ENCODE measurements at places on chromosomes 4 and X.

DNA sequence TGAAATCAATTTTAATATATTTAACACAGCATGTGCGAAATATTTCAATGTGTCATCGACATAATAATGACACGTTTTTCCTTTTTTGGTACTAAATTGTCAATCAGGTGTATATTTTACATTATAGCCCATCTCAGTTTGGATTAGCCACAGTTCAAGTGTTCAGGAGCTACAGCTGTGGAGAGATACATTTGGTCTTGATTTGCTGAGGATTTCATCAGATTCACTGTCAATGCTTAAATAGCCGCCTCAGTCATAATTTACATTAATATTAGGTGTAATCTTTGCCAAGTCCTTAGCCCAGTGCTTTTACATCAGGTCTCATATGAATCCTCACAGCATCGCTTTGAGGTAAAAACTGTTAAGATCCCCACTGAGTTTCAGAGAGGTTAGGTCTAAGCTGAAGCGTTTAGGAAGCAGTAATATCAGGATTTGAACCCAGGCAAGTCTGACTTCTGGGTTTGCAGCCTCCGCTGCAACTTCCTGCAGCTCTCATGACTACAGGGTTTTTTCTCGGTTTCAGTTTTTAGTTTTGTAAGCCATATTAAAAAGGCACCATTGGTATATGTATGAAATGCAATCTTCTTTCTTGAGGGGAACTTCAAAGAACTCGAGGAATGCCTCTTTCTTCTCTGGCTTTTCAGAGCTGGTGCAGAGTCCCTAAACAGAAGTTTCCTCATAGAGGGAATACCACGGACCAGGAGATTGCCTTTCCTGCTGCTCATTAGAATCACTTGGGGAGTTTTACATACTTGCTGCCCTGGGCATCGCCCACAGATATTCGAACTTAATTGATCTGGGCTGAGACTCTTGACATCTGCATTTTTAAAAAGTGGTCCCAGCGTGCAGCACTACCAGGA, 6.4 kb downstream of the MTM1 start:
- peak; percentile 17 for DNase-seq

DNA sequence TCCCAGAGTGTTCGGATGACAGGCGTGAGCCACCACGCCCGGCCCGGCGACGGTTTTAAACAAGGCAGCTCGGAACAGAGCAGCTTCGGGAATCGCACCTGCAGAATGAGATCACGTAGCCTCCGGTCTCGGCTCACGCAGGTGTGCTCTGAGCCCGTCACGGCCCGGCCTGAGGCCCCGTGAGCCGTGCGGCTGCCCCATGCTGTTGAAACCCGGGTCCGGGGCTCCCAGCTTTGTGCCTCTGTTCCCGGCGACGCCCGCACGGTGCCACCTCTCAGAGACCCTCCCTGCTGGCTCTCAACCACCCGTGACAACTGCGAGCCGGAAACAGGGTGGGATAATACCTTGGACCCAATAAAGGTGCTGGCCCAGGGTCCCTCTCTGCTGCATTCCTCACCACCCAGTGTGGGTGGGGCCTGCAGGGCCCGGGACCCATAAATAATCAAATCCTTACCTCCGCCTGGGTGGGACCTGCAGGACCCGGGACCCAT, 13.4 kb upstream of the PLCXD1 start:
- DNase-seq: no peak

- DNase-seq: no peak
Observed at GRCh38 chr4:186878203-186878776, 154.6 kb upstream of the FAT1 start.

DNA sequence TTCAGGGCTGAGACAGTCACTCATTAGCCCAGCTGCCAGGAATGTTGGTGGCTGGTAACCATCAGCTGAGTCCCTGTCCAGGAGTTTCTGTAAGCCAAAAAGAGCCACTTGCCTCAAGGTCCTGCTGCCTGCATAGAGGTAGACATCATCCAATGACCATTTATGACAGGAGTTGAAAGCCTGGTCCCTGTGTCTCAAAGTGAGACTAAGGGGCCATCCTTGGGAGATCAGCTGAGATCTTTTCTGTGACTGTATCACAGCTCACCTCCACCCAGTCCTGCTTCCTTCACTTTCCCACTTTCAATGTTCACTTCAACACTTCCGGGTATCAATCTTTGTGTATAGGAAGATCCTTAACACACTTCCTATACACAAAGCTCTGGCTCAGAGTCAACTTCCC, 28.4 kb upstream of the MAOA start:
- no peak for DNase-seq

- no peak for DNase-seq
Observed at GRCh38 chr4:77121736-77122240, 35.2 kb upstream of the CCNG2 start.

DNA sequence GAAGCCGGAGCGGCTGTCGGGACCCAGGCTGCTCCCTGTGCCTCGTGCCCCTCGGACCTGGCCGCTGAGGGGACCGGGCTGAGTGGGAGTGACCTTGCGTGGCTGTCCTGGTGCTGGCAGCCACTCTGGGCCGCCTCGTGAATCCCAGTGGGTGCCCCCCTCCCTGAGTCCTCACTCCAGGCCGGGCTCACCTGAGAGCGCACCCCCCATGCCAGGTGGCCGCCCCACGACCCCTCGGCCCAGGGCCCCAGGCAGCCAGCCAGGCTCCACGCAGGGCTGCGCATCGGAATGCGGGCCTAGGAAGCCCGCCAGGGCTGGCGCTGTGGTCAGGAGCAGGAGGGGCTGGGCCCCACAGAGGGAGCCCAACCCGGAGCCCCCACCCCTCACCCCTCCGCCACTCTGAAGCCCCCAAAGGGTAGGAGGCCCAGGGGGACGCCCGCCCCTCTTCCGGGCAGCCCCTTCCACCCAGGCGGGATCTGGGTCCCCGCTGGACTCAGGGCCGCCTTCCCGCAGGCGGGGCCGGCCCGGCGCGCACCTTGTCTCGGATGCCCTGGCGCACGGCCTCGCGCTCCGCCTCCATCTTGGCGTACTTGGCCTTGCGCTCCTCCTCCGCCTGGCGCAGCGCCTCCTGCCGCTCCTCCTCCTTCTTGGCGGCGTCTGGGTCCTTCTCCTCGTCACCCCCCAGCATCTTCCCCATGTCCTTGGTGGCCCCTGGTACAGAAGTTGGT, 33.9 kb downstream of the CPLX1 start:
- peak; percentile 50 for DNase-seq

GRCh38 chrX:3076416-3076991, 35.2 kb downstream of the ARSF start:
- no peak for DNase-seq

- DNase-seq: no peak
Observed at GRCh38 chr4:61805979-61806378, 605.9 kb downstream of the ADGRL3 start.

DNA sequence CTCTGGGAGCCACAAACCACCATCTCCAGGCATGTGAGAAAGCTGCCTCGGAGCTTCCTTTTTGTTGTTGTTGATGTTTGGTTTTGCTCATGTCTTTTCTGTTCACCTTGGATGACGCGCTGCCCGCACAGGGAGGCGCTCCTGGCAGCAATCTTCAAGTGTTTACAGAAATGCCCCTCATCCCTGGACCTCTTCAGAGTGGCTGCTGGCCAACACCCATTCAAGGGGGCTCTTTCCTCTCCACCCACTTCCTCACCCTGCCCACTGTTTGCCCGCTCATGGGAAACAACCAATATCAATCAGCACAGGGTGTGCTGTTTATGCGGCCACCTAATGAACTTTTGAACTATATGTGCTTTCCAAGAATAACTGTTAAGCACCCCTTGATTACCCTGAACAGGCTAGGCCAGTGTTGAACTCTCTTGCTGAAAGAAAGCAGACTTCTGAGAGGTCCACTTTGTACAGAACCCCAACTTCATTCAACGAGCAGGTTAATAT, 355.1 kb upstream of the CLNK start:
- DNase-seq: no peak

- no peak for DNase-seq
Observed at GRCh38 chr4:73523126-73523525, 41.6 kb downstream of the AFM start.

- no peak for DNase-seq
Observed at GRCh38 chr4:156493858-156494257, 477.7 kb downstream of the PDGFC start.

DNA sequence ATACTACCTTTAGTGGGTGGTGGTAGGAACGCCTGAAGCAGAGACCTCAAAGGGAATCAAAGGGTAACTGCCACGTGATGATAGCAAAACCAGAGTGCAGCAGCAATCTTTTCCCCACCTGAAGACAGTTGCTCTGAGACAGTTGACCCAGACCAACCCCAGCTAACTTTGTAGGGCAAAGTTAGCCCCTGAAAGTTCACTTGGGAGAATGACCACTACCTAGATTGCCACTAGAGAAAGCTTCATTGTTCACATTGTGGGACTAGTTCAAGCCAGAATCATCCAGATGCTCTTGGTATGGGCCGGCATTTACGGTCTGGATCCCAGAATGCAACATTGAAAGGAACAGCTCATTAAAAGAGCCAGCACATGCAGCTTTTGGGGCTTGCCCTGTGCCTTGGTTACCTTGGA, 4.1 kb downstream of the SEPTIN6 start:
- DNase-seq: peak; percentile 31

- DNase-seq: no peak
Observed at GRCh38 chr4:53804719-53805118, 213.4 kb upstream of the LNX1 start.

DNA sequence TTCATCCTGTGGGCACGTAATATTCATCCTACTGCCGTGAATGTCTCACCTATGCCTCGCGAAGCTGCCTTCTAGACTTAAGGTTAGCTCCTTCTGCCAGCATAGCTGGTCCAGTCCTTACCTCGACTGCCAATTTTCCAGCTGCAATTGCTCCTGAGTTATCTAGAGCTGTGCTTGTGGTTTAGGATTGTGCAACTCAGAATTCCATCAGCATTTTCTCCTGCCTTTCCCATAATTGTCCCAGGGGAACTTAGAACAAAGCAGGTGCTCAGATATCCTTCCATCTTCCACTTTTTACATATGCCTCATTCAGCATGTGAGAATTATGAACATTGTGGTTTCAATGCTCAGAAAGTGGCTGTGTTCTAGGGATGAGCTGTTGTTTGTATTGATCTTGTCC, 131.4 kb upstream of the ADGRL3 start:
- no peak for DNase-seq

DNA sequence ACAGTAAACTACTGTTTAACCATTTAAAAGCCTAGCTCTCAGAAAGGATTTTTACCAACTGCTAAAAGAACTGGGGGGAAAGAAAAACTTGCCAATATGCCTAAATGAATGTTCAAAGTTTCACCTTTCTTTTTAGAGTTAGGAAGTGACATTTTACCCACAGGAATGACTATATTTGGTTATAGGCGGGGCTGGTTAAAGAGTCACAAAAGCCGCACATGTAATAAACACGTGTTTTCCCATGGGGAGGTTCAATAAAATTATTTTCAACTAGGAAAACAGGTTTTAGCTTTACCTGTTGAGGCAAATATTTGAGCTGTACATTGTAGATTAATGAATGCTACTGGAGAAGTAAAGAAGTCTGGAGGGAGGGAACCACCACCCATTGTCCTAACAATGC, 41.6 kb upstream of the UGDH start:
- no peak for DNase-seq

- no peak for DNase-seq
Observed at GRCh38 chrX:39519566-39520301, 578.0 kb downstream of the BCOR start.

DNA sequence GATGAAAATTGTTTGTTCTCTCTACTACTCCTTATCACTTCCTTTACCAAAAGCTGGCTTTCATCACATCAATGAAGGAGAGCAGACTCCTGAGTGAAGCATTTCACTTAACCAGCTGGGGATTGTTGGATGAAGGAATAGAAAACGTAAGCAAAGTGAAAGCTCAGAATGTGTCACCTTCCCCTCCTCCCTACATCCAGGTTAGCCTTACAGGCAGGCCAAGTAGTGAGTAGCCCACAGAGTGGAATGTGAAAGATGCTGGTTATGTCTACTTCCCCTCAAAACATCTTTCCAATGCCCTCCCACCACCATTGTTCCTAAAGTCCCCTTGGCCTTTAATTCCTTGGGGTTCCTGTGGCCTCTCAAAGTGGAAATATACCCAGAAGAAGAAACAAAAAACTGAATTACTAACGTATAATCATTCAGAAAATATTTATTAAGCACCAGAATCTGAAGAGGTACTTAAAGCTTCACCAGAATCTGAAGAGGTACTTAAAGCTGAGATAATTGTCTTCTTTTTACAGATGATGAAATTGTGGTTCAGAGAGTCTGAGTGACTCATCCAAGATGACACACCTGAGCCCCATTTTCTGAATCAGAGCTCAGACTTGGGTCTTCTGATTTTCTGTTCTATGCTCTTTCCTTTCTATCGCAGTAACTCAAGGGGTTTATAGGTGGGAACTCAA, 6.5 kb downstream of the P2RY4 start:
- no peak for DNase-seq

- DNase-seq: peak; percentile 74
Observed at GRCh38 chrX:11792461-11793421, 34.7 kb downstream of the MSL3 start.

GRCh38 chr4:15653864-15654592, 1.1 kb downstream of the FBXL5 start:
- no peak for DNase-seq

GRCh38 chrX:70132877-70133302, 357 bp upstream of the IGBP1 start:
- no peak for DNase-seq

DNA sequence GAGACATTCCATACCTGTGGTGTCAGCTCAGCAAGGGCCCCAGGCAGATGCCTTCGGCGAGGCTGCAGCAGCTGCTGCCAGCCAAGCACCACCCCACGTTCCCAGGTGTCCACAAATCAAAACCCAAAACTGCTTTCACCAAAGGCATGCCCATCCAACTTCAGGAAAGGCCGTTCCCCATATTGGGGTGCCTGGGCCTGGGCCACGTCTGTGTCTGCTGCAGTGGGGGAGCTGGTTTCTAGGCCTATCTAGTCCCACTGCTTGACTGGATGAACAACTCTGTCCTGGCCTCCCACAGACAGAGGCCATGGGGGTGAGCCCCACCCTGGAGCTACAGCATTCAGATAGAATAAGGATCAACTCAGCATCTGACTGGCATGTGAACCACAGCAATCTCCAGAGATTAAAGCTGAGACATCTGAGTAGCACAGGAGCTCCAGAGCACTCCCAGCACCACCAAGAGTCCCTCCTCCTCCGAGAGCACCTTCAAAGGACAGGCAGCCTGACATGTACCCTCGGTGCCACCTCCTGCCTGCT, 37.0 kb downstream of the NAT8L start:
- no peak for DNase-seq

DNA sequence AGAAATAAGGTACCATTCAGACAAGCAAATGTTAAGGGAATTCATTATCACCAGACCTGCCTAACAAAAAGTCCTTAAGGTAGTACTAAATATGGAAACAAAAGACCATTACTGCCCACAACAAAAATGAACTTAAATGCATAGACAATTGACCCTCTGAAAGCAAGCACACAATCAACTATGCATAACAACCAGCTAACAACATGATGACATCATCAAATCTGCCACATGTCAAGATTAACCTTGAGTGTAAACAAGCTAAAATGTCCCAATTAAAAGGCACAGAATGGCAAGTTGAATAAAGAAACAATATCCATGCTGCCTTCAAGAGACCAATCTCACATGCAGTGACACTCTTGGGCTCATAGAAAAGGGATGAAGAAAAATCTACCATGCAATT, 160.7 kb upstream of the CPXCR1 start:
- DNase-seq: no peak

- no peak for DNase-seq
Observed at GRCh38 chrX:20309806-20310205, 43.1 kb upstream of the RPS6KA3 start.

GRCh38 chr4:33073811-33074210, 2353.6 kb downstream of the PCDH7 start:
- no peak for DNase-seq

- DNase-seq: peak; percentile 21
Observed at GRCh38 chrX:104270916-104271512, 16.3 kb upstream of the ESX1 start.

GRCh38 chr4:17817027-17817426, 6.2 kb downstream of the NCAPG start:
- DNase-seq: no peak

All from activated naive CD4-positive, alpha-beta T cell treated with anti-CD3 and anti-CD28 coated beads, Interleukin-2, amount 50 U/mL, for 16 hours (primary cell).